ENCODE measurements at places on chromosomes 3 and 15.

- DNase-seq = no peak
Observed at GRCh38 chr3:110680450-110680849, 391.2 kb upstream of the NECTIN3 start.

GRCh38 chr3:13800064-13800463 lies 79.8 kb downstream of the WNT7A start:
- no peak for DNase-seq

DNA sequence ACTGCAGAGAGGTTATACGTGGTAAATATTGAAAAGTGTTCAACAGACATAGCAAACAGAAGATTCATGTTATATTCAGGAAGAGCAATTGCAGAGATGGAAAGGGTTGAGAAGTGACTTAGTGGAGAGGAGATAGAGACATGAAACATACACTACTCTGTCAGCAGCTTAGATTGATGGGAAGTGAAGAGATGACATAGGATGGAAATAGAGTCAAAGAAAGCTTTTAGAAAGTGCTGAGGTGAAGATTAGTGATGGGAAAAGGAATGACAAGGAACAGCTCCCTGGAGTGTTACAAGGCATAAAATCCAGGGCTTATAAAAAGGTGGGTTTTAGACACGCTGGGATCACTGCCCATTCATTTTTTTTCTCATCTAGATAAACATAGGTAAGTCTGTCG lies 17.2 kb upstream of the GOLIM4 start:
- no peak for DNase-seq

GRCh38 chr3:148084931-148085330 lies 612.8 kb upstream of the AGTR1 start:
- DNase-seq = no peak

- DNase-seq = peak; percentile 75
Observed at GRCh38 chr3:108818404-108818803, 4.2 kb upstream of the TRAT1 start.

- no peak for DNase-seq
Observed at GRCh38 chr15:70236341-70237086, 138.8 kb upstream of the TLE3 start.

GRCh38 chr15:22973987-22974386 lies 6.2 kb downstream of the CYFIP1 start:
- DNase-seq = no peak

DNA sequence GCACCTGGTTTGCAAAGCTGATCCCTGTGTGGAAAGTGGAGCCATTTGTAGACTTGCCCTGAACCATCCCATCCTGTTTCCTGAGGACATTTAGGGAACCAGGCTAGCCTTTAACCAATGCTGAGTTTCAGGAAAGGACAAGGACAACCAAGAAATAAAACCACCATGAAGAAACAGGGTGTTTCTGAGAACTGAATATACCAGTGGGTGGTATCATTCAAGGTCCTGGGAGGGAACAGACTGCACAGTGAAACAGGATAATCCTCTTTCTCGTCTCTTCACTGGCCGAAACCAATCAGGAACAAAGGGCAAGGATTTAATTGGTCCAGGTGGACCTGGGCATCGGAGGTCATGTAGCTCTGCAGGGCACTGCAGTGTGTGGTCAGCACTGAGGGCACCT lies 21.8 kb downstream of the ZNF860 start:
- no peak for DNase-seq

DNA sequence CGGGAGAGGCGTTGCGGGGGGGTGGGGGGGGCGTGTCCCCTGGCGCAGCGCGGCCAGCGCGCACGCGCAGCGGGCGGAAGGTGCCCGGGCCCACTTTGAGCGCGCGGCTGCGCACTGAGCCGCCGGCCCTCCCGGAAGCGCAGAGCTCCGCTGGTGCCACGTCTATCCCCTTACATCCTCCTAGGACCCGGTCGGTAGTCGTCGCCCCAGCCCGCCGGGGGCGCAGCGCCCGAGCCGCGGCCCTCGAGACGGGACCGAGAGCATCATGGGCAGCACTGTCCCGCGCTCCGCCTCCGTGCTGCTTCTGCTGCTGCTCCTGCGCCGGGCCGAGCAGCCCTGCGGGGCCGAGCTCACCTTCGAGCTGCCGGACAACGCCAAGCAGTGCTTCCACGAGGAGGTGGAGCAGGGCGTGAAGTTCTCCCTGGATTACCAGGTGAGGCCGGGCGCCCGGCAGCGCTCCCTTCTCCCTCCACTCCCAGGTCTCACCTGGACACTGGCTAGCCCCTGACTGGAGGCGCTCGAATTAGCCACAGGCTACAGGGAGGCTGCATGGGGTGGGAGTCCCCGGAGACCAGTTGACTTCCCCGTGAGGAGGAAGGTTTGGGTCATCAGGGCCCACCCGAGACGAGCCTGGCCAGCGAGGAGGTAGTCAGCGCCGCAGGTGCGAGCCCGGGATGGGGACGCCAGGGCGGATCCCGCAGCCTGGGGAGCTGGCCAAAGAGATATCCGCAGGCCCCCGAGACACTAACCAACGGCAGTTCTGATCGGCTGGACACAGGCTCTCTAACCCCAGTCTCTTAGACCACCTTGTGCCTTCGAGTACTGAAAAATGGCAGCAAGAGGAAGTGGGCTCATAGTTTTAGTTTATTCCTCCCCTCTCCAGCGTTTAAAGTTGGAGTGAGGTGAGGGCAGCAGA lies at the start of gene TMED3:
Gene TMED3, plus strand, starts transcription at position 128 of the 916 bp plus-strand sequence. Its CDS starts 138 bp downstream, at position 266.
- peak; percentile 86 for DNase-seq

- no peak for DNase-seq
Observed at GRCh38 chr15:60972866-60973265, 256.2 kb downstream of the RORA start.

- no peak for DNase-seq
Observed at GRCh38 chr3:129688271-129688895, 81.9 kb upstream of the PLXND1 start.

- DNase-seq = no peak
Observed at GRCh38 chr3:116124166-116124565, 321.1 kb downstream of the LSAMP start.

DNA sequence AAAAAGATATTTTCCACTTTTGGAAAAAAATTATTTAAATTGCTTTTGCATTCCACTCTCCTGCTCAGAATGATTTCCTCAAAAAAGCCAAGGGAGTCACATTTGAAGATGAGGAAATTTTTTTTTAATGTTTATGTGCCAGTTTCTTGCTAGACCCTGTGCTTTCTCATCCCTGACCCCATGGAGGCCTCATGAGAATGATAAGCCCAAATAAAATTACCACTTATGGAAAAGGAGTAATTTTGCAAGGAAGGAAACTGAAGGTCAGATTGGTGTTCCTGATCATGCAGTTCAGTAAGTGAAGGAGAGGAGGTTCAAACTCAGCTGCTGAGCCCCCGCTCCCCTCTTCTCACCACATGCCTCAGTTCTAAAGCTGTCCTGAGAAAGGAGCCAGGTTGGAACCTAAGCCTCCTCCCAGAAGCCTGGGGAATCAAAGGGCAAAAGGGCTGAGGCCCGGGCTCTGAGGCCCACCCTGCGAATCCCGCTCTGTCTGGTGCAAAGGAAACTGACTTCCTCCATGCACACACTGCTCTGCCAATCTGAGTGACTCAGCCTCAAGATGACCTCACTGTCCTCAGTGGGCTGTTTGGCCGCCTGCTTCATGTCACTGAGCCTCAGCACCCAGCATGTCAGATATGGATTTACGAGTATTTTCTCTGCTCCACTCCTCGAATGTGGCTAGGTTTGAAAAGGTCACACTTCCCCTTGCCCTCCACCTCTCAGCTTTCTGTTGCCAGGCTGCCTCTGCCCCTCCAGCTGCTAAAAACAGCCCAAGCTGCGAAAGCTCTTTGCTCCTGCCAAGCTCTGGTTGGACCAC lies 56.9 kb upstream of the FLNB start:
- DNase-seq = no peak
